ENCODE measurements at places on chromosomes 7 and 10.

DNA sequence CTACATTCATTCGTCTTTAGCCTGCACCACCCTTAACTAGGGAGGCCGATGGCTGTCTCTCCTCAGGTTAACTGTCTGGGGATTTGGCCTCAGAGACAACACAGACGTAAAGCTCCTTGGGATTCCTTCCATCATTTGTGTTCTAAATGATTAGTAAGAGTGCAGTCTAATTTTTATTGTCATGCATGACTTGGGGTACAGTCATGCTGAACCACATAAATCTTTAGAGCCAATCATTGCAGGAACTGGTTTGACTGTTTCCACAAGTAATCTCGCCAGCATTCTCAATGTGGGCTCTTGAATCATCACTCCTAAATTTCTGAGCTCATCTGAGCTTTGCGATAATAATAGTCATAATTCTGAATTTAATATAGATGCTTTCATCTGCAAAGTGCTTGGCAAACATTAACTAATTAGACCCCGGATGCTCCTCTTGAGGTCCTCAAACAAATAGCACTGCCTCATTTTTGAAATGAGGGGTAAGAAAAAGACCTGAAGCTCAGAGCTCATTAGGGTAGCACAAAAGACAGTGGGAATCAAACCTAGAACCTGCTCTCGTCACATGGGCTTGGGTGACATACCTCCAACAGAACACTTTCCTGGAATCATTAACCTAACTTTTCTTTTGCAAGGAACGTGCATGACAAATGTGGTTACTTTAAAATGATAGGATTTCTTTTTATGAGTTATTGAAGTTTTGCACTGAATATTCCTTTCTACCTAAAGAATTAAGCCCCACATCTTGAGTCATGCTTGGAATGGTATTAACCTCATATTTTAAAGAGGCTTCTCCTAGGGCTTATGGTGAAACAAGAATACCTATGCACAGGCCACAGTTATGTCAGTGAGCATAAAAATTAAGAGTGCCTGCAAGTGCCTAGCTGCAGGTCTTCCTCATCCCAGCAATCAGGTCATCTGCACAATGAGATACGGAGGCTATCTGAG lies 118.9 kb upstream of the NRP1 start:
- no peak for DNase-seq

GRCh38 chr10:85544956-85545355 lies 821.6 kb downstream of the GRID1 start:
- no peak for DNase-seq

DNA sequence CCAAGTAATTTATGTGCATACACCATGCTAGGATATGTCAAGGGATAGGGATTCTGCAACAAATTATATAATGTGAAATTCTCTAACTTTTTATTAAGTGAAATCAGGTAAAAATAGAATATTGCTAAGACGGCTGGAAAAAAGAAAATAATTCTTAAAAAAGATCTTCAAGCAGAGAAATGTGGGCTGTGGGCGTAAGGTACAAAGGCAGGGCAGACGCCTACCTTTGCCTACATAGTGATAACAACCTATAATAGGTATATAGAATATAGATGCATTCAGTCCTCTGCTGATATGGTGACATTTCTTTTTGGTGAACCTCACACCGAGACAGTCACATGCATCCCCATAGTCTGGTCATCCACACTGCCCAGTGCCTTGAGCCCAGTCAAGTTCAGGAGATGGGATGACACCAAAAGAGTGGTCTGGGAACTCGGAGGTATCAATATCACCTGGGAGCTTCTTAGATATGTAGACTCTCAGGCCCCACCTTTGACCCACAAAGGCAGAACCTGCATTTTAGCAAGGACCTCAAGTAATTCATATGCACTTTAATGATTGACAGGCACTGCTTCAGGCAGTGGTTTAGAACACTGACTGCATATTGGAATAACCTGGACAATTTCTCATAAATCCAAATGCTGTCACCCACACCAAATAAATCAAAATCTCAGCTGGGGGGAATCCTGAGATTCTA lies 57.5 kb upstream of the ARL4A start:
- DNase-seq = no peak

DNA sequence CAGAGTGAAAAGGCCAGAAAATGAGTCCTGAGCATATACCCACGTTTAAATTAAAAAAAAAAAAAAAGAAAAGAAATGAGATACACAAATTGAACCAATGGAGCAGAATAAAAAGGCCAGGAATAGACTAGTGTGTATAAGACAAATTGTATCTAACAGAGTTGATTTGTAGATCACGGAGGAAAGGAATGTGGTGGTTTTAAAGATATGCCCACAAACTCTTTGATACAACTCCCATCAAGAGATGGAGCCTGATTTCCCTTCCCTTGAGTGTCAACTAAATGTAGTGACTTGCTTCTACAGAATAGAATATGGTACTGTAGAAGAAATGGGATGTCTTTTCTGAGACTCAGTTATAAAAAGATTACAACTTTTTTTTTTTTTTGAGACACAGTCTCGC lies 10.4 kb downstream of the SYPL1 start:
- DNase-seq = no peak

DNA sequence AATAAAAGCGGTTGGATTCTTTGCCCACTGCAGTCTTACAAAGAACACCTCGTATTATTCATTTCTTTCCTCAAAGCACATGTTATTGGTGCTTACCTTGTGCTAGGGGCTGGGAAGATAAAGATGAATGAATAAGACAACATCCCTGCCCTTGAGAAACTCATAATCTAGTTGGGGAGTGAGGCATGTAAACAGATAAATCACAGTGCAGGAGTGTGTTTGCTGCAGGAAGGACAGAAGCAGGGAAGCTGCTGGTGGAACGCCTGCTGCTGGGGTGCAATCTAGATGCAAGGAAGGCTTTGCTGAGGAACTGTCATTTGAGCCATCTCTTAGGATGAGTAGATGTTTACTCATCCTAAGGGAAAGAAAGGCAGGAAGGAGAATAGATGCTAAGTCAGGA lies 135.6 kb downstream of the TMEM178B start:
- no peak for DNase-seq
